AG08396 (cell line): ENCODE measurements at places on chromosomes 12 and 14.
A peak's percentile ranks its signal among the peaks of the same experiment; 100 is the strongest.

DNA sequence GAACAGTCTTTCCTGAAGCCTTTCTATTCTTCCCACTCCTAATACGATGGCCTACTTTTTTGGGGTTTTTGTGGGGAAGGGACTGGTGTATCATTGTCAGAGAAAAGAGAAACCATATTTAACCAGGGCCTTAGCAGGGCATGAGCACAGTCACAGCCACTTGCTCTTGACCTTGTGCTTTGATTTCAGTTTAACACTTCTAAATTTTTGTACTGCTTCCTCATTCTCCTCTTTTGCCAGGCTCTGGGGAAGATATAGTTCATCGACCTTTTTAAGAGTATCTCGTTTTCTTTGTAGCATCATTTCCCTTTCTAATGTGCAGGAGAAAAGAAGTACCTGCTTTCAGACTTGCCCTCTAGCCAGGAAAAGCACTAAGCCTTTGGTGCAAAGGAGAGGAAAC is 2.2 kb downstream of the ZBTB1 start:
- DNase-seq = no peak

DNA sequence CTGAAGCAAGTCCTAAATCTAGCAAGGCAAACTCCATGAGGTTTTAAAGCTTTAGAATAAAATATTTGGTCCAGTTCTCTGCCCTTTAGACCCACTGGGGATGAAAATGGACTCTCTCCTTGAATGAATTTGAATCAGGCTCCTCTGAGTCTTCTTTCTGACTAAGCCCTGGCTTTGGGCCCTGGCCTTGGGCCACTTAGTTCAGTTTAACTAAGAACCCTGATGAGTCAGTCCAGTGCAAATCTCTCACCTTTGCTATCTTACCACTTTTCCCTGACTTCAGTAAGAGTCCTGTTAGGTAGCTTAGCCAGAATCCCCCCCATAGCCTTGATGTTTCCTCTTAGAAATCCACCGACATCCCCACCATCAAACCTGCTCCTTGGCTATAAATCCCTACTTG is 427.5 kb downstream of the SNAPC1 start:
- peak; percentile 25 for DNase-seq

GRCh38 chr12:8953773-8954402 is 4.4 kb upstream of the M6PR start:
- DNase-seq = no peak

- DNase-seq = no peak
Measured at GRCh38 chr12:7837366-7837765, 35.3 kb downstream of the SLC2A14 start.

- no peak for DNase-seq
Measured at GRCh38 chr14:64195199-64195598, 99.0 kb downstream of the ESR2 start.

- no peak for DNase-seq
Measured at GRCh38 chr12:2529807-2530206, 265.0 kb upstream of the FKBP4 start.

GRCh38 chr12:63909746-63910145 is 65.2 kb downstream of the SRGAP1 start:
- no peak for DNase-seq

GRCh38 chr14:69247676-69248440 is 12.1 kb upstream of the GALNT16 start:
- peak; percentile 83 for DNase-seq

- no peak for DNase-seq
Measured at GRCh38 chr12:29082522-29082921, 66.6 kb upstream of the FAR2 start.

DNA sequence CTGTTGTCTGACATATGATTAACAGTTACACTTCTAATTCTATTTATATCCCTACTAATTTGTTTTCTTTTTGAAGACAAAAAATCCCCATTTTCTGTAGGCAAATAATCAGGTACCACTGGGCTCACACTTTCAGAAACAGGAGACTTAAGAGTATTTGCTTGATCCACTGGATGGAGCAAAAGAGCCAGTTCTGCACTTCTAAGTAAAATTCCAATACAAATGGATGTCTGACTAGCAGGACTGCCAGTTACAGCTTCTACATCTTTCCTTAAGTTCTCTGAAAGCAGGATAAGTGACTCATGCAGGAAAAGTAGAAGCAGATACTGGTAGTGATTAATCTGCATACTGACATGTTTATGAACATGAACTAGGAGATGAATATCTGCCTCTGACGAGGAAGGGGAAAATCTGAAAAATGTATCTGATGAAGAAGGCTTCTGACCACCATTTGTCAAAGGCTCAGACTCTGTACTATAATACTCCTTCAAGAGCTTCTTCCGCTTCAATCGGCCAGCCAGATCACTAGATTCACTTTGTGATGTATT is 73.8 kb upstream of the ANKS1B start:
- peak; percentile 47 for DNase-seq

DNA sequence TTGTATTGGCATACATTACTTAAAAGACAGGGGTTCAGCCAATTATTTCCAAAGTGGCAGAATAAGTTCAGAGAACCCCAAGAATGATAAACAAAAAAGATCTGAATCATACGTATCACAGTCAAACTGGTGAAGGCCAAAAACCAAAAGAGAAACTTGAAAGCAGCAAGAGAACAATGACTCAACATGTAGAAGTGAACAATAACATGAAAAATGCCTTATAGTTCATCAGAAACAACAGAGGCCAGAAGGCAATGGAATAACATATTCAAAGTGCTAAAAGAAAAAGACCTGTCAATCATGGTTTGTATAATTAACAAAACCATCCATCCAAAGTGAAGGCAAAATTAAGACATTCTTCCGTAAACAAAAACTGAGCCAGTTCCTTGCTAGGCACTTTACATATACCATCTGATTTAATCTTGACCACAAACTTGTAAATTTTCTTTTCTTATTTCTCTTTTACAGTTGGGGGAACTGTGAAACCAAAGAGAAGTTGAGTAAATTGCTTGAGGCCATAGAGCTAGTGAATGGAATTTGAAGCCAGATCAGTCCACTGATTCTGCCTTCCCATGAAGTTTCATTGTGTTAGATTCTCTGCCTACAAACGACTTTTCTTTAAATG is 232.1 kb upstream of the SEL1L start:
- no peak for DNase-seq

DNA sequence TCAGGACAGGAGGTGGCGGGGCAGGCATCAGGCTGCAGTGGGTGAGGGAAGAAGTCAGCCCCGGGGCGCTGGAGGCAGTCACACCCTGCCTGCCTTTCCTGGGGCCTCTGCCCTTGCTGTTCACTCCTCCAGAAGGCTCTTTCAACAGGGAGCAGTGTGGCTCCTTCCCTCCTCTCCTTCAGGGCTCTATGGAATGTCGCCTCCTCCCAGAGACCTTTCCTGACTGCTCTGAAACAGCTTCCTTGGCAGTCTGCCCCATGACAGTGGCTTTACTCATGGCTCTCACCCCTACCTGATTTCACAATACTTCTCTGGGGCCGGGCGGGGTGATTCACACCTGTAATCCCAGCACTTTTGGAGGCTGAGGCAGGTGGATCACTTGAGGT is 7.1 kb downstream of the RHOF start:
- peak; percentile 79 for DNase-seq

DNA sequence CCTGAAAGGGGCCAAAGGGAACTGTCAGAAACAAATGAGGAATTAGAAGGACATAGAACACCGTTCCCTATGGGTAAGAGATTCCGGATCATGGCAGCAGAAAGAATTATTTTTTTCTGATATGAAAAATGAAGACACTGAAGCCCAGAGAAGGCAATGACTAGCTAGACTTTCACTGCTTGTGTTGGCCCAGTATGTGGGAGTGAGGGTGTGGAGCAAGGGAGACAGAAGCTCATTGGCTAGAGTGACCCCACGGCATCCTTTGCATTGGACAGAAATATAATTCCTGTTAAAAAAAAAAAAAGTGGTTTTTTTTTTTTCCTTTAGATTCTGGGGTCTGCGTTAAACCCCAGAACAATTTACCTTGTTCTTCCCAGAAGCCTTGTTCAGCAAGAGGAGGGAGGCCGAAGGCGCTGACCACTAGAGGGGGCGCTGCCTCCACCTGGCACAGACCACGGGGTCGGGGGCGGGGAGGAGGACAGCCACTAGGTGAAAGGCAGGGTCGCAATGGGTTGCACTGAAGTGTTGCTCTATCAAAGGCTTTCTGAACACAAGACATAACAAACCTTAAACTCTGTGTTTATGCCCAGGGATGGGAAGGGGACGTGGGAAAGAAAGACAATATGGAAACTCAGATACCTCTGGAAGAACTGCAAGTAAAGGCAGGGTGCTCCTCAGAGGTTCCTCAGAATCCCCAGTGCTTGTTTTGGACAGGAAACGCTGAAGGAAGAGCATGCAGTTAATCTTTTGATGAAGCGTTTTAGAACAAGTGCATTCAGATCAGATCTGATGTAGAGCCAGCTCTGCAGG is 156.8 kb downstream of the KCNA5 start:
- DNase-seq = peak; percentile 50

DNA sequence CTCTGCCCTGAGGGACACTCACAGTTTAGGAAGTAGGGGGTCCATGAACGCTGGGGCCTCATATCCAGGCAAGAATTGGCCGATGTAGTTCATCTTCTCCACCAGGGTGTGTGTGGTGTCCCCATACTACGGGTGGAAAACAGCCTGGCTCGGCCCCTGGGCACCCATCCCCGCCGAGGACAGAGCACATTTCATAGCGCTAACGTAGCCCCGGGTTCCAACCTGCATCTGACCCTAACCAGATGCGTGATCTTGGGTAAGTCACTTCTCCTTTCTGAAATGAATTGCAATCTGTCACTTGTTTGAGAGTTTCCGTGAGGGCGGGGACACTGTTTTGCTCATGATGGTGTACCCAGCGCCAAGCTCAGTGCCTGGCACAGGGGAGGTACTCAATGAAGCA is 9.0 kb downstream of the HPD start:
- DNase-seq = no peak

GRCh38 chr14:103434868-103435442 is 49.7 kb downstream of the MARK3 start:
- DNase-seq = no peak

DNA sequence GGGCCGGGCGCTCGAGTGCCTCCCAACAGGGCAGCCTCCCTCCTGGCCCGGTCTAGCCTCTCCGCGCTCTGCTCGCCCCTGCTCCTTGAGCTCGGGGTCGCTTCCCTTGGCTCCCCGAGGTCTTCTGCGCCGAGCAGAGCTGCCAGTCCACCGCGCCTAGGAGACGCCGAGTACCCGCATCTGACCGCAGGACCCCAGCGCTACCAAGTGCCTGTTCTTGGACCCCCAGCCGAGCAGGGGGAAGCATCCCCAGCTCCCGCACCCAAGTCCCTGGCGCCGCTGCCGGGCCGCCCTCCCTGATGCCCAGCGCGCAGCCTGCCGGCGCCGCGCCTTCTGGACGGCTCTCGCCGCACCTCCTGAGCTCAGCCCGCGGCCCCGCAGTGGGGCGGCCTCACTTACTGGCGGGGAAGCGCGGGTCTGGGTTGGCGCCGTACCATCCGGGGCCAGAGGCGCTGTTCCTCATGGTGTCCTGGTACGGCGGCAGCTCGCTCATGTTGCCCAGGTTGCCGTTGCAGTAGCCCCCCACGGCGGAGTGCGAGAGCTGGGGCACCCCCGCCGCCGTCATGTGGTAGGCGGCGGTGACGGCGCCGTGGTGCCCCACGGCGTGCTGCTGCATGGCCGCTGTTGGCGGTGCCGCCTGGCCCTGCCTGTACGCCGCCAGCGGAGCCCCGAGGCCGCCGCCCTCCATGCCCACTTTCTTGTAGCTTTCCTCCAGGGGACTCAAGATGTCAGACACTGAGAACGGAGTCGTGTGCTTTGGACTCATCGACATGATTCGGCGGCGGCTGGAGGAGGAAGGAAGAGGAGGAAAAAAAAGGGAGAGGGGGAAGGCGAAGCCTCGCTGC is 1.2 kb downstream of the NKX2-1 start:
- DNase-seq = peak; percentile 13

GRCh38 chr14:77523109-77523508 is 24.5 kb upstream of the ISM2 start:
- no peak for DNase-seq

DNA sequence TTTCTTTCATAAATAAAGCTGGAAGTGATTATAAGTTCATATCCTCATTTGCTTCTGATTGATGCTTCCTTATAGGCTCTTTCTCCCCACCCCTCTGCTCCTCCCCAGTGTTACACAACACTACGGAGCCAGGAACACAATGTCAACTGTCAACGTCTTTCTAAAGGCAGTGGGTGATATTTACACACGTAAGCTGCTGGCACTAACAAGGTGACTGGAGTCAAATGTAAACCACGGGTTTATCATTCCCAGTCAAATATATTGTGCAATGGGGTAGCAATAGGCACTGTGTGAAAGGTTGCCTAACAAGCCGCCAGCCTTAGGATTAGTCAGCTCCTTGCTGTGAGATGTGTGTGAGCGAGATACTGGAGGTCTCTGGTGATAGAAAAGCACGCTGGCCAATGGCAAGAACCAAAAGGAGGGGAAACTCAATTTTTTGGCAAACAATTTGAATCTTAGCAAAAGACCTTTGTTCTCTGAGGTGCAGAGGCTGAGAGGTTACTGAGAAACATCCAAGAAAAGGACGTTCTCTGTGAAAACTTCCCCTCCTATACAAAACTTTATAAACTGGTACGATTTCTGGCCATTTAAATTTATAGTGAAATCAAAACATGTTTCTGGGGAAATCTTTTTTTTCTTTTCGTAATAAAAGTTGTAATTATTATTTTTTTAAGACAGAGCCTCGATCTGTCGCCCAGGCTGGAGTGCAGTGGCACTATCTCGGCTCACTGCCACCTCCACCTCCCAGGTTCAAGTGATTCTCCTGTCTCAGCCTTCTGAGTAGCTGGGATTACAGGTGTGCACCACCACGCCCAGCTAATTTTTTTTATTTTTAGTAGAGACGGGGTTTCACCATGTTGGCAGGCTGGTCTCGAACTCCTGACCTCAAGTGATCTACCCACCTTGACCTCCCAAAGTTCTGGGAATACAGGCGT is 22.3 kb upstream of the HECTD1 start:
- DNase-seq = peak; percentile 90

DNA sequence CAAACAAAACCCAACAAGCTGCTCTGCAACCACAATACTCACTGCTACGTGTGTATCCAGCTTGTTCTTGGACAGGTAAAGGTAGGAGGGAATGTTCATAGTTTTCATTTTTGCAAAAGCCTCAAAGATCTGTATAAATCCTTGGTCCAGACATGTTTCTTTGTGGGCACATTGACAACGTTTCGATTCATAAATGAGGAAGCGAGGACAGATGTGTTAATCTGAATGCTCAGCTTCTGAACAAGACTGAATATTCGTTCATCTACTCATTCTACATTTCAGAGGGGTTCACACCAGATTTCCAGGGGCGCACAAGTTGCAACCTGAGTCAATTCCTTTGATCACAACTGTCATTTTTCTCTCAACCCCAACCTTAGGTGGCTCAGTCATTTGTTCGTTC is 134.4 kb downstream of the LLPH start:
- DNase-seq = no peak

GRCh38 chr12:105641749-105642148 is 311.3 kb downstream of the C12orf75 start:
- peak; percentile 26 for DNase-seq

GRCh38 chr12:120703311-120703942 is 6.8 kb upstream of the UNC119B start:
- no peak for DNase-seq

GRCh38 chr12:75721796-75722195 is 210.4 kb upstream of the KRR1 start:
- no peak for DNase-seq
